ENCODE measurements at places on chromosomes 3 and 15.

DNA sequence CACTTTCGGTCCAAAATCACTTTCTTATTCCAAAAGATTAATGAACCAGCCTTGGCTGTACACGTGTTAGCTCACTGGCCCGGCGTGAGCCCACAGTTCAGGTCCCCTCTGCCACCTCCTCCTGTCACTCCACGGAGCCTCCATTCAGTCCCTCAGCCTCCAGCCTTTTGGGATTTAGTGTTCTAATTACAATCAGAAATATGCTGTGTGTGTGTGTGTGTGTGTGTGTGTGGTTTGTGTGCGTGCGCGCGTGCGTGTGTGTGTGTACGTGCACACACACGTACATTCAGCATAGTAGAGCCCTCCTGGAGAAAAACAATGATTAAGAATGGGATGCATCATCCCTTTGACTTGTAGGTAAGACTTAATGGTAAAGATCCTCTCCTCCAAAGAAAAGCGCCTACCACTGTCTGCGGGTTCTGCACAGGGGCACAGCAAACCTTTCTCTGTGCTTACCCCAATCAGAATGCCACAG is 801 bp downstream of the CA12 start:
- DNase-seq = no peak

- no peak for DNase-seq
Observed at GRCh38 chr15:75811626-75812025, 31.6 kb upstream of the UBE2Q2 start.

- DNase-seq = no peak
Observed at GRCh38 chr15:56732135-56732885, 999 bp downstream of the ZNF280D start.

DNA sequence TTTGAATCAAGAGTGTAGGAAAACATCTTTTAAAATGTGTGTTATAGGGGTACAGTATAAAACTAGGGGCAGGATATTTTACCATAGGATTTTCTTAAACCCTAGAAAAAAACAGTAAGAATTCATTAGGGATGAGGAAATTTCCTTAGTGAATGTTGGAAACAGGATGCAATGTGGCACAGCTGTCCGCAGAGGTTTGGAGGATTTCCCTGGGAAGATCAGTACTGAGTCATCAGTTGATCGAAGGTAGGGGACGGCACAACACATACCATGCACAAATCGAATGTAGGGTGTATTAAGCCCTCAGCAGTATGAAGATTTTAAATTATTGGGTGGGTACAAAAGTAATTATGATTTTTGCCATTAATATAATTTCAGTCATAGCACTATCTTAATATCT is 49.9 kb downstream of the FNDC3B start:
- no peak for DNase-seq

DNA sequence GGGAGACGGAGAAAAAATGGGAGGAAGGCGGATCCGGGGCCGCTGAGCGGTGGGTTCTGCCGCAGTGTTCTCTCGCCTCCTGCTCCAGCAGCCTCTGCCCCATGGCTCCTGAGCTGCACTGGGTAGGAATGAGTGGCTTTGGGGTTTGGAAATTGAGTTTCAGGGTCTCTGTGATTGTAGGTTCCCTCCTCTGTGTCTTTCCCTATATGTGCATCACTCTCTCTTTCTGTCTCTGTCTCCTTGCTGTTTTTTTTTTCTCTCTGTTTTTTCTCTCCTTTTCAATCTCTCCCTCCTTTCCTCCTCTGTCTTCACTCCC is 1.9 kb downstream of the GRM7 start:
- DNase-seq = no peak

- DNase-seq = no peak
Observed at GRCh38 chr15:44215594-44215993, 20.5 kb upstream of the FRMD5 start.

GRCh38 chr15:60155661-60156060 is 151.6 kb downstream of the FOXB1 start:
- DNase-seq = no peak

- no peak for DNase-seq
Observed at GRCh38 chr15:59199626-59200465, 6.8 kb upstream of the LDHAL6B start.

- DNase-seq = no peak
Observed at GRCh38 chr3:72769758-72770540, 78.3 kb downstream of the SHQ1 start.

DNA sequence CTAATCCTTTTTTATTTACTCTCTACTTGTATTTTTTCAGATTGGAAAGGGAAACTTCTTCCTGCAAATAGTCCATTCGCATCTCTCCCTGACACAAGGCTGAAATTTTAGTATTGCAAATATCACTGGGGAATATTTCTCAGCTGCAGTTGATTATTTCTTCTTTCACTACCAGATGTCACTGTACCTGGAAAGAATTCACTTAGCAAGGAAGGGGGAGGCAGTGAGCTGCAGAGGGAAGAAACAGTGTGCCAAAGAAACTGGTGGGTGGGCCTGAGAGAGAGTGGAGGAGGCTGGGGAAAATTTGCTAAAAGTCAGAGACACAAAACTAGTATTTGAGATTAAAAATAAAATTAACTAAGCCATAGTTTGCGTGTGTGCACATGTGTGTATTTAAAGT is 142.3 kb upstream of the STT3B start:
- no peak for DNase-seq

GRCh38 chr3:151443583-151443982 is 17.3 kb downstream of the IGSF10 start:
- no peak for DNase-seq

- DNase-seq = no peak
Observed at GRCh38 chr3:127809611-127810010, 12.7 kb downstream of the MGLL start.

DNA sequence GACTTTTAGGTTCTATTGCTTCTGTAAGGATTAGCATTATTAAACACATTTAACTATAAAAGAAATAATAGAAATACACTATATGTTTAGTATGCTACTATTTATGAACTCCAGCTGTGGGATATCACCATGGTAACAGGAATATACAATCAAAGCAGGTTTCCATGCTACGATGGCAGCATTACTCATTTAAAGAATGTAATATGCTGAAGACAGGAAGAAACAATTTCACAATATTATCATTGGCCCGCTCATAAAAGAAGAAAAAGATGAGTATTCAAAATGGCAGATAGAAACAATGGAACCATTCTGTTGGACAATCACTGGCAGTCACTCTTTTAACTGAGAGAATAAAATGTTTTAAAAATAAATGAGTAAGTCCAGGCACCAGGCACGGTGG is 153.4 kb downstream of the CBLB start:
- DNase-seq = peak; percentile 10

DNA sequence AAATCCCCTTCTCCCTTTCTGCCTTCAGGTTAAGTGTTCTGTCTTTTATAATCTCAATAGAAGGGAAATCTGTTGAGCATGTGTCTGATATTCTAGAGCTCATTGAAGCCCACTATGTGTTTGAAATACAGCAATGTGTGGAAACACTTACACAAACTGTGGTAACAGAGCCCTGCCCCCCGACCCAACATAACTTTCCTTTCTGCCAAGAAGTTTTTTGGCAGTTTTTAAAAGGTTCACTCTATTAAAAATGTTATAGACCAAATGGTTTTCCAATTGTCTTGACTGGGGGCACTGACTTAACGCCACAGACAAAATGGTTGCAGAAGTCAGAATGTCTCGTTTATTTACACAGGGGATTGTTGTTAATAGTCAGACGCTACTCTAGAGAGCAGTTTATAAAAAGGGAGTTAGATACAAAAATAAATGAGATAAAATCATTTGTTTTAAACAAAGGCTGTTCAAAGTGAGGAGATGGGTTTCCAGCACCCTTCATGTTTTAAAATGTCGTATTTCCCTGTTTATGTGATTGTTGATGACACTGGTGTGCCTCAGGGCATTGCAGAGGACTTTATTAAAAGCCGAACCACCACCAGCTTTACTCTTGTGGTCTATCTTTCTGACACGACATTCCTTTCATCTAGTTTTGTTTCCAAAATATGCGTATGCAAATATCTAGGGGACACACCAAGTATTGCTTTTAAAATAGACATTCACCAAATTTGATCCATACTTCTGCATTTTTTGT is 26.7 kb upstream of the GREM1 start:
- no peak for DNase-seq

GRCh38 chr3:49359623-49360022 is 1.5 kb upstream of the GPX1 start:
- no peak for DNase-seq

GRCh38 chr15:91909574-91909973 is 56.1 kb downstream of the SLCO3A1 start:
- no peak for DNase-seq

GRCh38 chr15:32108661-32109060 is 78.3 kb downstream of the CHRNA7 start:
- no peak for DNase-seq

- DNase-seq = peak; percentile 50
Observed at GRCh38 chr15:75508840-75509532, 57.5 kb upstream of the SIN3A start.

- DNase-seq = no peak
Observed at GRCh38 chr3:122377975-122378374, 5.1 kb downstream of the MIX23 start.

- DNase-seq = no peak
Observed at GRCh38 chr15:63072809-63073277, 30.3 kb downstream of the TPM1 start.

Measured in CD4-positive, alpha-beta T cell treated with Interleukin-2 at 100 ng/mL for 4 hours (primary cell).